Tracheal epithelial cell (primary cell): ENCODE measurements at places on chromosomes 2 and 18. TPM values are rescaled to one million over a fixed set of nuclear protein-coding genes. Genes with fewer than 3 reads are reported as not detected.

DSC3 gene
- 260 and 288 TPM in 2 replicates for total RNA-seq

REG1B gene
- total RNA-seq = not detected in 2 replicates

PASK gene
- total RNA-seq = 2.3 and 2.4 TPM in 2 replicates

RNF144A gene
- 1.7 TPM in 1 of 2 replicates, not detected in the other for total RNA-seq

GPR39 gene
- total RNA-seq = 7.2 and 12.4 TPM in 2 replicates

TMEM131 gene
- 18.8 and 19.8 TPM in 2 replicates for total RNA-seq

SP140 gene
- total RNA-seq = 0.48 TPM in 1 of 2 replicates, not detected in the other

LOXHD1 gene
- total RNA-seq = not detected in 2 replicates

PPP1R1C gene
- total RNA-seq = 1.4 and 1.5 TPM in 2 replicates

PROKR1 gene
- total RNA-seq = not detected in 2 replicates

SIX3 gene
- total RNA-seq = not detected in 2 replicates

LCT gene
- not detected in 2 replicates for total RNA-seq

LIMS3 gene
- total RNA-seq = 2.1 and 4.3 TPM in 2 replicates

TNFAIP6 gene
- under 0.01 and 6.0 TPM in 2 replicates for total RNA-seq

TTC39C gene
- total RNA-seq = 16.9 and 31.8 TPM in 2 replicates

MC5R gene
- total RNA-seq = not detected in 2 replicates

RAPGEF4 gene
- total RNA-seq = 0.64 and 1.4 TPM in 2 replicates

SP9 gene
- not detected in 2 replicates for total RNA-seq

FSIP2 gene
- under 0.01 and 0.21 TPM in 2 replicates for total RNA-seq
